ENCODE measurements at places on chromosomes 6 and 20.

- no peak for DNase-seq
Measured at GRCh38 chr6:40285996-40286395, 301.2 kb downstream of the LRFN2 start.

GRCh38 chr6:162387718-162388382 is 339.7 kb downstream of the PRKN start:
- no peak for DNase-seq

DNA sequence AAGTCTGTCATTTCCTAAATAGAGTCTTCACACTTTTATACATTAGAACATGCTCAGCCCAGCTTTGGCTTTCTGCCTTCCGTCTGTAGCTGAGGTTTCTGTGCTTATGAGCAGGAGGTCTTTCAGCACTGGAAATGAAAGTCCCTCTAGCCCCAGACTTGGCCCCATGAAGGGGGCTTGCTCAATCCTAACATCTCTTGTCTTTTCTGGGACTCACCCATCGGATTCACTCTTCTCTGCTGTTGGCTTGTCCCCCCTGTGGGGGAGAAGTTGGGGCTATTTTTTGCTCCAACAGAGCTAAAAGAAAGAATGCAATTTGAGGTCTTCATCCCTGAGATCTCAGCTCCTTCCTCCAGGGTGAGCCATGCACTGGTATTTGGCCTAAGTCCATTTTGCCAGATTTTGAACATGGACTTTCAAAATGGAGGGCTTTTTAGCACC is 177.7 kb downstream of the MRPL14 start:
- DNase-seq = no peak

DNA sequence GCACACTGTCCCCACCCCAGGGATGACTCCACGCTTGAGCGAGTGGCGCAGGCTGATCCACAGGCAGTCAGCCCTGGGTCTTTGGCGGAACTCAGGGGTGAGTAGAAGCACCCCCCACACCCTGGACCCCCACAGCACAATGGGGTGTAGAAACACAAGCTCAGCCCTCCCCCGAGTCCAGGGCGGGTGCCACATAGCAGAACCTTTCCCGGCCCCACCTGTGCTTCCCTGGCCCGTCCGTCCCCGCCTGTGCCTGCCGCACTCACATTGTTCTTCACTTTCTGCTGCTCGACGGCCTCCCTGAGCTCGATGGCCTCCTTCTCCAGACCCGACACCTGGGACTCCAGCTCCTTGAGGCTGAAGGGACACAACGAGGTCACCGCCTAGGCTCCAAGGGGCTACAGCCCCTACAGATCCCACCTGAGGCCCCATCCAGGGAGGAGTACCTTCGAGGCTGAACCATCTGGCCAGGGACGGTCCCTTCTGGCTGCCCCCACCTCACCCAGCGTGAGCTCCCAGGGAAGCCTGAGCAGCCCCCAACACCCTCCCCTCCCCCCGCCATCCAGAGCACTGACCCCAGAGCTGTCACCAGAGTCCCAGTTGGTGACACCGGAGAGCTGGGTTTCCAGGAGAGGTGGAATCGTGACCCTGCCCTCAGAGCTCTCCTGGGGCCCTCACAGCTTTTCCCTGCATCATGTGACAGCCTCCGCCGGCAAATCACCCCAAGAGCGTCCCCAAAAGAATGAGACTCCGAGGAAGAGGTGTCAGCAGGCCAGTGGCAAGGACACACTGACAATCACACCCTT is 55.6 kb downstream of the DSTN start:
- no peak for DNase-seq

DNA sequence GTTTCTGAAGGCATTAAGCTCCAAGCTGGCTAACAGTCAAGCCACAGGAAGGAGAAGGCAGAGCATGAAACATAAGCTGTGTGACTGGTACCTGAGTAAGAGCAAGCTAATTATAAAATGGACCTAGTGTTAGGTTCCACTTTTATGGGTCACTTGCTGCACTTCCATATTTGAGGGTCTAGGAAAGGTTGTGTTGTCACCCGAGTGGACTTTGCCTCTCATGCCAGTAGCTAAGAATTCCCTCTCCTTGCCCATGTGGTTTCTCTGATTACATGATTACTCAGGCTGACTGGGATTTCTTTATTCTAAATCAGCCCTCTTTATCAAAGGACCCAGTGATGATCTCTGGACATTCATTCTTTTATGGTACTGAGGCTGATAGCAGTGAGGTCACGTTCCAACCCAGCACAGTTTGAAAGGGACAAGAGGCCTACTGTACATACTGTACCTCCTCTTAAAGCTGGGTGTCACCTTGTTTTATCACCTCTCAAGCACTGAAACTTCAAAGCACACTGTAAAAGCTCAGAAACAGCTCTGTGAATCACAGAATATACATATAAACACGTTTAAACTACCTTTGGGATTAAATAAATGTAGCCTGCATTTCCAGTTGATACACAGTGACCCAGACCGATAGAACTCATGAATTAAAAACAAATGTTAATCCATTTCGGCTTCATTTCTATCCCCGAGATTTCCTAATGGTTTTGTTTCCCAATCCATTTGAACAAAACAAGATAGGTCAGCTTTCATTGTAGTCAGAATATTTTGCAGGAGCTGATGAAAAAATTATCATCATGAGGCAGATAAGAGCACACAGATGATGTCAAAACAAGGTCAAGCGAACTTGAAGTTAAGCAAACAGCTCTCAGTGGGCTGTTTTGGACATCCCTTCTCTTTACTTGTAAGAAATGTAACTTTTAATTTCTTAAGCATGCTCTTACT is 96.5 kb downstream of the ALDH8A1 start:
- DNase-seq = no peak

GRCh38 chr6:114007516-114007915 is 36.6 kb upstream of the HDAC2 start:
- DNase-seq = no peak

Data from NCI-H2107 (cell line).